ENCODE measurements at places on chromosomes 6 and 20. TPM values are rescaled to one million over a fixed set of nuclear protein-coding genes. Genes with fewer than 3 reads are reported as not detected.

- H3K36me3 ChIP-seq, result no peaks in the 10 kb centered on the region
- no peaks in the 10 kb centered on the region for H3K4me1 ChIP-seq
- no peak overlapping the region for H3K27ac ChIP-seq
- no peak for DNase-seq
- no peak overlapping the region for H3K4me3 ChIP-seq
Observed at GRCh38 chr6:127114214-127114760, 4.2 kb upstream of the RSPO3 start.

DNA sequence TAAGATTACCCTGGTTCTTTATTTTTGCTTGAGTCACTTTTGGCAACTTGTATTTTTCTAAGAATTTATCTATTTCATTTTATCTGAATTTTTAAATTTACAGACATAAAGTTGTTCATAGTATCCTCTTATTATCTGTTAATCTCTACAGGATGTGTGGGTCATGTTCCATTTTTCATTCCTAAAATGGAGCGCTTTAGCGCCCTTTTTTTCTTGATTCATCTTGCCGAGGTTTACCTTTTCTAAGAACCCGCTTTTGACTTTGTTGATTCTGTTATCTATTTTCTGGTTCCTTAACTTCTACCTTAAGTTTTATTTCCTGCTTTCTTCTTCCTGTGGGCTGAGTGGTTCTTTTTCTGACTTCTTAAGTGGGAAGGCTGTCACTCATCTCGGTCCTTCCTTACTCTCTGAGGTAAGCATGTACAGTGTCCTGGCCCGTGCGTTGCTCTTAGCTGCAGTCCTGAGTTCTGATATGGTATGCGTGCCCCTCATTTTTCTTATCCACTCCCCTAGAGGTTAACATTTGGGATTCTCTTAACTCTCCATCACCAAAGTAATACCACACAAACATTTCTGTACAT is 399.8 kb downstream of the CDC5L start:
- no peaks in the 10 kb centered on the region for H3K27me3 ChIP-seq
- no peaks in the 10 kb centered on the region for H3K4me1 ChIP-seq
- H3K36me3 ChIP-seq, result 0 out of 2 replicates have a peak, but pooled peaks cover 5% of the 10 kb centered on the region
- no peak for DNase-seq
- no peak overlapping the region for H3K4me3 ChIP-seq

GRCh38 chr6:156517088-156517487 is 260.1 kb upstream of the ARID1B start:
- H3K27ac ChIP-seq, result no peak overlapping the region
- H3K4me3 ChIP-seq, result no peak overlapping the region
- H3K36me3 ChIP-seq, result no peaks in the 10 kb centered on the region
- no peaks in the 10 kb centered on the region for H3K27me3 ChIP-seq
- no peaks in the 10 kb centered on the region for H3K4me1 ChIP-seq
- no peak for DNase-seq

GRCh38 chr6:105767541-105767940 is 318.6 kb upstream of the PRDM1 start:
- H3K27ac ChIP-seq, result no peak overlapping the region
- no peak for DNase-seq
- H3K4me1 ChIP-seq, result no peaks in the 10 kb centered on the region
- no peak overlapping the region for H3K4me3 ChIP-seq

GRCh38 chr20:50381771-50382593 is 128.2 kb upstream of the PTPN1 start:
- H3K4me1 ChIP-seq, result no peaks in the 10 kb centered on the region
- H3K27me3 ChIP-seq, result no peaks in the 10 kb centered on the region
- H3K36me3 ChIP-seq, result no peaks in the 10 kb centered on the region
- DNase-seq, result no peak

The BPI gene
- total RNA-seq, result not detected
